ENCODE measurements at places on chromosomes 12 and 14.
A peak's percentile ranks its signal among the peaks of the same experiment; 100 is the strongest.

DNA sequence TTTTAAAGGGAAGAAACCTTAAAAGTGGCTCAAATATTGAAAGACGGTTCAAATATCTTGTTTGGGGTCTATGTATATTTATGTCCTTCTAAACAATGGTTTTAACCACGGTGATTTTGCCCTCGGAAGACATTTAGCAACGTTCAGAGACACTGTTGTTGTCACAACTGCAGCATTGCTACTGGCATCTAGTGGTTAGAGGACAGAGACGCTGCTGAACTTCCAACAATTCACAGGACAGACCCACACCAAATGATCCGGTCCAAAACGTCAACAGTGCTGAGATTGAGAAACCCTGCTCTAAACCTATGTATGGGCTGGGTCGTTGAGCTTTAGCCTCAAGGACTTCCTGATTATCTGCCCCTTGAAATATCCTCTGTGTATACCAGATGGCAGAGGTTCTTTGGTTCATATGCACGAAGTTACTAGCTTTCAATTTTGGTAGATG is 1.7 kb downstream of the ANGEL1 start:
- DNase-seq = no peak

DNA sequence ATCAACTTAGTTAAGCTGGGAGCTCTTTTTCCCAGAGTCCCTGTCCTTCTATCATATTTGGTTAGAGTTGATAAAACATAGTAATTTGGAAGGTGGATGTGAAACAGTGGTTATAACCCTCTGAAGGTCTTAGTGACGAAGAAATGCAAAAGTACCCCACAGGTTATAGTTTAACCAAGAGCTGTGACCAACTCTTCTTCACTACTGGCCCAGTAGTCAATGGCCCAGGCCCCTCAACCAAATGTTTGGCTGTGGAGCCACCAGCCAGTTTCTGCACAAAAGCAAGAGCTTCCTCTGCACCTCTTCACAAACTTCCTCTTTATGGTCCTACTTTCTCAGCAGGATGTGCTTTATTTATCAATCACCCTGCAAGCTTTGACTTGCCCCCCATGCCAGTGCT is 132.6 kb downstream of the BMP4 start:
- no peak for DNase-seq

- no peak for DNase-seq
These were observed 67.3 kb upstream of the BICD1 start for GRCh38 chr12:32039347-32039746.

- no peak for DNase-seq
These were observed 40.6 kb downstream of the FNTB start for GRCh38 chr14:65027127-65027799.

DNA sequence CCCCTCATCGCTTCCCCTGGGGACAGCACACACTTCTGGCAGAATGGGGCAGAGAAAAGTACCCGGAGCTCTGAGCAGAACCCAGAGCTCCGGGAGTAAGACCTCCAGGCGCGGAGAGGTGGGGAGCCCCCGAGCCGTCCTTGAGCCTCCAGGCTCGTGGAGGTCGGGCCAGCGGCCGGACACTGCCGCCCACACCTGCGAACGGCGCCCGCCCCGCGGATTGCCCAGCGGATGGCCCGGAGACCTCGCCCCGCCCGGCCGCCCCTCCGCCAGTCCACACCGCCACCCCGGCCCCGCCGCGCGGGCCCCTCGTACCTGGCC is 344 bp downstream of the SPTLC2 start:
- no peak for DNase-seq

- no peak for DNase-seq
These were observed 215.6 kb downstream of the SLC6A15 start for GRCh38 chr12:84696908-84697540.

DNA sequence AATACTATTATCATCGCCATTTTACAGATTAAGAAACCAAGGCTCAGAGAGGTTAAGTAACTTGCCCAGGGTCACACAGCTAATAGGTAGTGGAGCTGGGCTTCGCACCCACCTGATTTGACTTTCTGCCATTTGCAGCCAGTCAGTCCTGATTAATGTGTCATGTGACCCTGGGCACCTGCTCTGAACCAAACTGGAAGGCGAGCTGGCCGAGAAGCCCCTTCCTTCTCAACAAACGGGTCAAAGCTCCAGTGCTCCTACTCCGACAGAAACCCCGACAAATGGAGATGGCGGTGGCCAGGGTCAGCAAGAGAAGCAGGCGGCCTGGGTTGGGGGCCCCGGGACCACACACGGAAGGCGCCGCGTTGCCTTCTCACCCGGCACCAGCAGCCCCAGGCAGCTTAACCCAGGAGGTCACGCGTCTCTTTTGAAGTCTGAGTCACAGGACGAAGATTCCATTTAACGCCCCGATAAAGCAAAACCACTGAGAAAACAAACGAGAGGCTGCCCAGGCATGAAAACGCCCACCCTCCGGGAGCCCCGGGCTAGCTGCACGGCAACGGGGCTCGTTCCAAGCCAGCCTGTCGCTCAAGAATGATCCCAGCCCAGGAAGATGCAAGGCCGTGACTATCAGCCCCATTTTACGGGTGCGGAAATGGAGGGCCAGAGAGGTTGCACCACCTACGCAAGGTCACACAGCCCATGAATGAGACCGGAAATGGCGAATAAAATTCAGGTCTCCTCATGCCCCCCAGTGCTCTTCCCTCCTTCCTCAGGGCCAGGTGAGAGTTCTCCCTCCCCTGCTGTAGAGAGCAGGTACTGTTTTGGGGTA is 124.8 kb downstream of the SCARB1 start:
- no peak for DNase-seq

GRCh38 chr12:105089817-105090216 is 5.6 kb upstream of the ALDH1L2 start:
- DNase-seq = no peak

GRCh38 chr14:66575014-66575413 is 67.1 kb downstream of the GPHN start:
- no peak for DNase-seq

DNA sequence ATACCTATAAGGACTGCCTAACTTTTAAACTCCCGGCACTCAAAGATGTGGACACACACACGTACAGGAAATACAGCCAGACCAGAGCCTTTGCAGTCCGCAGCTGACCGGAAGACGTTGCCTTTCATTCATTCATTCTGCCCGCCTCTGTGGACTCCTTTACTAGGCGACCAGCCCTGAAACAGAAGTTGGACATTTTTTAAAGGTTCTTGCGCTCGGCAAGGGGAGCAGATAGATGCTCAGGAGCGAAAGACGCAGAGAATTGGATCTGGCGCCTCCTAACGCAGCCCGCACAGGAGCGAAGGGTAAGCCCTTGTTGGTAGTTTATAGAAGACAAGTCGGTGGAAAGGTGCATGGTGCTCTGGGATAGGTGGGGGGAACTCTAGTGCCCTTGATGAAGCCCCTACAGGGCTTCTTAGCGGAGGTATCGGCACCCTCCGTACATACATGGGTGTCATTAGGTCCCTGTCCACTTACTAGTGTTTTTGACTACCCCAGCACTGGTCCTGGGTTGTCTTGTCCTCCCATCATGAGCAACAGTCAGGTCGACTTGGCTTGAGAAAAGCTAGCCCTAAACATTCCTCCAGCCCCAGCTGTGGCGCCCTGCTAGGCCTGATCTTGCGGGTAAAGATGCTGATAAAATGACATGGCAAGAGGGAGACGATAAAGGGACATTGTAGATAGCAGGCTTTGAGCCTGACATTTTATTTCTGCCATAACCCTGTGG is at the start of gene KDM2B:
Gene KDM2B, minus strand, starts transcription at position 65 of the 727 bp plus-strand sequence. CDS start 112 bp downstream, outside the sequence.
- no peak for DNase-seq

GRCh38 chr12:21308785-21309184 is 25.9 kb downstream of the SLCO1A2 start:
- no peak for DNase-seq

- no peak for DNase-seq
These were observed 262.6 kb upstream of the BTG1 start for GRCh38 chr12:92408072-92408900.

GRCh38 chr12:77402716-77403115 is 337.3 kb upstream of the E2F7 start:
- DNase-seq = no peak

GRCh38 chr14:48703728-48704467 is 882.3 kb downstream of the RPS29 start:
- no peak for DNase-seq

DNA sequence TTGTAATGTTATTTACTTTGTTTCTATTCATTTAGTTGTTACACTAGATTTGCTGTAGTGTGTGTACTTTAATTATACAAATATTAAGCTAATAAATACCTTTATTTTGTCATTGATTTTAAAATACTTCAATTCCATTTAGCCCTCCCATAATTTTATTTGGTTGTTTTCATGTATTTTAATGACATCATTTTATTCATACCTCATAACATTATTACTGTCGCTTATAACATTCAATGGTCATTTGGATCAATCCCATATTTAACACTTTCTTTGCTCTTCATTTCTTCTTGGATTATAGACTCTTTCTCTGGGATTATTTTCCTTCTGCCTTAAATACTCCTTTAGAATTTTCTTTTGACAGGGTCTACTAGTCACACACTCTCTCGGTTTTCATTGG is 86.6 kb upstream of the CAND1 start:
- DNase-seq = no peak

GRCh38 chr12:25794571-25794970 is 163.9 kb upstream of the RASSF8 start:
- no peak for DNase-seq

DNA sequence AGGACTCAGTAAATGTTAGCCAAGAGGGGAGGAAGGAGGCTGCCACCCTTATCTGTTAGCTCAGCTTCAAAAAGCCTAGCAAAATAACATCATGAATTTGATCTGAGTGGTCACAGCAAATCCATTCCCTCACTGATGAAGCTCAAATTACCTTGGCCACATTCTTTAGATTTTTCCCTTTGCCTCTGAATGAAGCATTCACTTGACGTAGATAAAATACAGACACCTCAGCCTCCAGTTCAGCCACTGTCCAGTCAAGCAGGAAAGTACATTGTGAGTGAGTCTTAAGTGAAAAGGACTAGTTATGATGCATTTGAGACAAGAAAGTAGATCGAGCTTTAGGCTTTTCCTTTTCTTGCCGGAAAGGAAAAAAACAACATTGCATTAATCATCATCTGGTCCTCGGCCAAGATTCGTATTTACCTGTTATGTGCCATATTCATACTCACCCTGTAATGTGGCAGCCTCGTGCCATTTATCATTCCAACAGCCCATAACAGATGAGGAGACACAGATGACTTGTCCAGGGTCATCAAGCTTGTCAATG is 146.5 kb downstream of the ETV6 start:
- no peak for DNase-seq

DNA sequence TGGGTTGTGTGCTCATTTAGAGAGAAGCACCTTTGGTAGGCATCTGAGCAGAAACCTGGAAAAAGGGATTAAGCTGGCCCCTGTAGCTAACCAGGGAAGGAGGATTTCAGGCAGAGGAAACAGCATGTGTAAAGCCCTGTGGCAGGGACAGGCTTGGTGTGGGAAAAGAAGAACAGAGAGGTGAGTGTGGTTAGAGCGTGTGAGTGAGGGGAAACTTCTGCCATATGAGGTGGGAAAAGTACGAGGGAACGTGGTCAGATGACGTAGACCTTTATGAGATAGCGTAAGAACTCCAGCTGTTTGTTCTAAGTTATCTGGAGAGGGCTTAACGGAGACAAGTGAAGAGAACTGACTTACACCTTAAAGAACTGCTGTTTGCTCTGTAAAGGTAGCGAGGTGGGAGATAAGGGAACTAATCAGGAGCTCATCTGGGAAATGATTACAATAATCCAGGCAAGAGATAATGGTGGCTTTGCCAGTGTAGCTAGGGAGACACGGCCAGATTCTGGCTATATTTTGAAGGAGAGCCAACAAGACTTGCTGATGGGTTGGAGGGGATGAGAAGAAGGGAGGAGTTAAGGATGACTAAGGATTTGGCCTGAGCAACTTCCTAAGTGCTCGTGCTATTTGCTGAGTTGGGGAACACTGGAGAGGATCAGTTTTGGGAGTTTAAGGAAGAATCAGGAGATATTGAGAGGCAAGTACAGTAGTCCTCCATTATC is 234.0 kb downstream of the ETNK1 start:
- DNase-seq = no peak

- DNase-seq = no peak
These were observed 19.8 kb upstream of the PGF start for GRCh38 chr14:74975059-74975810.

- peak; percentile 33 for DNase-seq
These were observed 9.9 kb downstream of the BCL7A start for GRCh38 chr12:122031342-122032216.

GRCh38 chr12:62907561-62907960 is 27.4 kb downstream of the PPM1H start:
- DNase-seq = no peak

DNA sequence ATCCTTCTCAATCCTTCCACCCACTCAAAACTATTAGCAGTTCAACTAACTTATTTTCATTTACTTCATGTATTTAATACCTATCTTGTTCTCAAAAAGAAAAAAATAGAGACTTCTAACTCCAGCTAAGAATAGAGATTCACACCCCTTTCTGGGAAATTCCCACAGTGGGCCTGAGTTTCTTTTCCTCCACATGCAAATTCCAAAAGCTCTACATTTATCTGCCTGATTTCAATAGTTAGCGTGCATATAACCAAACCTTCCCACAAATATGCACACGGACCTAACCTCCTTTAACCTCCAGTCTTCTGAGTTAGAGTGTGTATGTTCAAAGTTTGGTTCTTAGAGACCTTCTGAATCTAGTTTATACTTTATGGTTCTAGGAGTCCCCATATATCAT is 62.5 kb downstream of the GRIN2B start:
- no peak for DNase-seq

DNA sequence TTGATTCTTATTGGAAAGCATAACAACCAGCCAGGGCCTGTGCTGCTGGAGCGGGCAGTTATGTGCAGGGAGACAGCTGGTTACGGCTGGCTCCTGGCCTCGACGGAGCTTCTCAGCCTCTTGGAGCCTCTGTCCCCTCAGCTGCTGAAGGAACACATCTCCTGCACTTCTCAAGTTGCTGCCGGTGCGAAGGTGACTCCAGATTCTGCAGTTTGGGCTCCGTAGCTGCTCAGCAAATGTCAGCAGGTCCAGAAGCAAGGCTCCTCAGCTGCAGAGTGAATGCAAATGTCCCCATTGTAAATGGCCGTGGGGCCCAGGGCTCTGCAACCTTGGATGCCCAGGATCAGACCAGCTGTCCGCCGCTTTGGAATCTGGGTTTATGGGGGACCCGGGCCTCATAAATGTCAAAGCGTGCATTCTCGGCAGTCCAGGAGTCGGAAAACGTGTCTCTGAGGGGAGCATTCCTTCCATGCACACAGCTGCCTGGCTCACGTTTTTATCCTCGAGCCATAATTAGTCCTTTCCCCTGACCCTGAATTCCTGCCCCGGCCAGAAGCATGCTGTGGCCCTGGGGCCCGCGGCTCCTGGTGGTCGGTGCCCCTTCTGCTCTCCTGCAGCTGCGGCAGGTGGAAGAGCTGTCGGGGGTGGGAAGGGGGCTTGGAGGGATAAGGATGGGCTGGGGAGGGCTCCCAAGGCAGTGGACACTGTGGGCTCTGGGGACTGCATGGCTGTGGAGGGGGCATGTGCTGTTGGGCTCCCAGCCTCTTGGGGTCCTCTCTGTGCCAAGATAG is 106.0 kb downstream of the KIF26A start:
- DNase-seq = no peak

GRCh38 chr12:108618079-108618952 is 15.4 kb downstream of the SELPLG start:
- peak; percentile 70 for DNase-seq

Data from activated T-helper 9 cell treated with anti-CD3 and anti-CD28 coated beads, Interleukin-2, amount 50 U/mL, for 16 hours (primary cell).